Heart left ventricle (tissue), 16 donors: ENCODE measurements at places on chromosomes 4 and X. TPM values are rescaled to one million over a fixed set of nuclear protein-coding genes. Genes with fewer than 3 reads are reported as not detected.

DNA sequence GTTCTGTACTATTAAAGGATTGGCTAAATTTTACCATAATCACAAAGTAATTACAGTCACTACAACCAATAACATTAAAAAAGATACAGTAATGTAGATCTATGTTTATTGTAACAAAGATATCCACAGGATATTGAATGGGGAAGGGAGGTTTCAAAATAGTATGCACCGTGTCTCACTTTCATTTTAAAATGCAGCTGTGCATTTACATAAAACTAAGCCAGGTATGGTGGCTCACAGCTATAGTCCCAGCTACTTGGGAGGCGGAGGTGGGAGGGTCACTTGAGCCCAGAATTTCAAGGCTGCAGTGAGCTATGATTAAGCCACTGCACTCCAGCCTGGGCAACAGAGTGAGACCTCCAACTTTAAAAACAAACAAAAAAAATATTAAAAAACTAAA, 8.5 kb downstream of the SRP72 start:
- H3K36me3 ChIP-seq: peaks cover 33% of the 10 kb centered on the region
- no peaks in the 10 kb centered on the region for H3K27me3 ChIP-seq
- no peaks in the 10 kb centered on the region for H3K4me1 ChIP-seq
- H3K27ac ChIP-seq: no peak overlapping the region
- no peak for DNase-seq

- peak; percentile 19 for DNase-seq
- no peak overlapping the region for H3K27ac ChIP-seq
- no peaks in the 10 kb centered on the region for H3K36me3 ChIP-seq
- no peak overlapping the region for H3K4me3 ChIP-seq
These were observed 125.4 kb downstream of the ZNF330 start for GRCh38 chr4:141346144-141346543.

GRCh38 chr4:116361790-116362189, 723.6 kb downstream of the TRAM1L1 start:
- no peak for DNase-seq
- H3K27me3 ChIP-seq: no peaks in the 10 kb centered on the region
- no peaks in the 10 kb centered on the region for H3K36me3 ChIP-seq
- no peak overlapping the region for H3K27ac ChIP-seq

GRCh38 chr4:186934841-186935443, 211.3 kb upstream of the FAT1 start:
- H3K4me3 ChIP-seq: no peak overlapping the region
- no peaks in the 10 kb centered on the region for H3K27me3 ChIP-seq
- no peaks in the 10 kb centered on the region for H3K4me1 ChIP-seq
- no peak overlapping the region for H3K27ac ChIP-seq

- peak overlapping the region; percentile 52 for H3K4me3 ChIP-seq
- no peak overlapping the region for H3K27ac ChIP-seq
- H3K36me3 ChIP-seq: no peaks in the 10 kb centered on the region
- H3K4me1 ChIP-seq: no peaks in the 10 kb centered on the region
These were observed 2.1 kb downstream of the PITX2 start for GRCh38 chr4:110620691-110621327.

The FGD1 gene
- 6.7 TPM for total RNA-seq

DNA sequence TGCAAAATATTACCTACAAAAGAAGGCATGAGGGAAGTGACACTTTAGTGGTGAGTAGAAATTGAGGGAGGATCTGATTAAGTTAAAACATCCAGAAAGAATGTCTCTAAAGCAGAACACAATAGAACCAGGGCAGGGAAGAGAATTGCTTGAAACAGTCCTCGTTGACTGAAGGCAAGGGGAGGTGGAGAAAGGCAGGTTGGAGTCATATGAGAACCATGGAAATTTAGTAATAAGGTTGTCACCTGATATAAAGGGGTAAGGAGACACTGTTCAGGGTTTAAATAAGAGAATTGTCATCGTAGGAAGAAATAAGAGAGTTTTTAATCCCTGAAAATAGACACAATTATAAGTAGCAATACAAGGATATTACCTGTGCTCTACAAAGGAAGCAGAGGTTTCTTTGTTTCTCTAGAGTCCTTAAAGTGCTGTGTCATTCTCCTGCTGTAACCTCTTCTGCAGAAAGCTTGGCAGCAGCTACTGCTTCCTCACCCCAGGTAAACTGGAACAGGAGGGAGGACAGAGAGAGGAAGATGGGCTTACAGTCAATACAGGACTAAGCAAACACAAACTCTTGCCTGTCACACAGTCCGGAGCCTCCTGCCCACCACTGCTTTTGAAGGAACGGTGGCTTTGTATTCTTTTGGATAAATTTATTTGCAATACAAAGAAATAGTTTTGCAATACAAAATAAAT, 258.4 kb downstream of the PPARGC1A start:
- no peak overlapping the region for H3K4me3 ChIP-seq
- no peak for DNase-seq
- H3K36me3 ChIP-seq: no peaks in the 10 kb centered on the region
- no peaks in the 10 kb centered on the region for H3K4me1 ChIP-seq
- H3K27ac ChIP-seq: no peak overlapping the region

The PWWP3B gene
- total RNA-seq: 13.2 TPM

The TRMT2B gene
- 19.3 TPM for total RNA-seq

The HTN1 gene
- not detected for total RNA-seq

The RBM47 gene
- total RNA-seq: 3.5 TPM

The BEX1 gene
- 1.9 TPM for total RNA-seq

DNA sequence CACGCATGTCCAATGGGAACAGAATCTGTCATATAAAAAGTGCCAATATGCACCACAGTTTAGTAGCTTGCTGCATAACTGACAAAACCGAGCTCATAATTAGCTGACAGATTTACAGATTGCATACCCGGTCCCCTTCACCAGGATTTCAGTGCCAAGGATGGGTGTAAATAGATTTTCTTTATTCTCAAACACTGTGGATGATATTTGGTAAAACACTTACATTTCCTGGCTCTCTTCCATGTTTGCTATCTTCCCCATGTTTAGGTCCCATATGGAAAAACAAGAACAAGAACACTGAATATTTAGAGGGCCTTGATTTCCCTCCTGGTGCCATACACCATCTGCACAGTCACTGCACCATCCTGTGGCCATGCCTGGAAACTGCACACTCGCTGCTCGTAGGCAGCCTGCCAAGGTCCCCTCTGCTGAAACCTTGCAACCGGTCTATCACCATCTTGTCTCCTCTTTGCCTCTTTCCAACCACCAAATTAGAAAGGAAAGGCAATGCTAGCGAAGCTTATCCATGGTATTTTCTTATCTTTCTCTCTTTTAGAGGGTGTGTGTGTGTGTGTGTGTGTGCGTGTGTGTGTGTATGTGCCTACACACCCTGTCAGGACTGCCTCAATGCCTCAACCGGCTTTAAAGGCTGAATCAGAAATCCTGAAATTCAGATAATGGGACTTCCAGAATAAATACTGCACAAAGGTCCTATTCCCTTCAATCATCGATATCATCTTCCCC, 124.2 kb upstream of the MBNL3 start:
- peak; percentile 39 for DNase-seq
- no peak overlapping the region for H3K4me3 ChIP-seq
- no peaks in the 10 kb centered on the region for H3K27me3 ChIP-seq
- no peaks in the 10 kb centered on the region for H3K4me1 ChIP-seq
- H3K36me3 ChIP-seq: no peaks in the 10 kb centered on the region

DNA sequence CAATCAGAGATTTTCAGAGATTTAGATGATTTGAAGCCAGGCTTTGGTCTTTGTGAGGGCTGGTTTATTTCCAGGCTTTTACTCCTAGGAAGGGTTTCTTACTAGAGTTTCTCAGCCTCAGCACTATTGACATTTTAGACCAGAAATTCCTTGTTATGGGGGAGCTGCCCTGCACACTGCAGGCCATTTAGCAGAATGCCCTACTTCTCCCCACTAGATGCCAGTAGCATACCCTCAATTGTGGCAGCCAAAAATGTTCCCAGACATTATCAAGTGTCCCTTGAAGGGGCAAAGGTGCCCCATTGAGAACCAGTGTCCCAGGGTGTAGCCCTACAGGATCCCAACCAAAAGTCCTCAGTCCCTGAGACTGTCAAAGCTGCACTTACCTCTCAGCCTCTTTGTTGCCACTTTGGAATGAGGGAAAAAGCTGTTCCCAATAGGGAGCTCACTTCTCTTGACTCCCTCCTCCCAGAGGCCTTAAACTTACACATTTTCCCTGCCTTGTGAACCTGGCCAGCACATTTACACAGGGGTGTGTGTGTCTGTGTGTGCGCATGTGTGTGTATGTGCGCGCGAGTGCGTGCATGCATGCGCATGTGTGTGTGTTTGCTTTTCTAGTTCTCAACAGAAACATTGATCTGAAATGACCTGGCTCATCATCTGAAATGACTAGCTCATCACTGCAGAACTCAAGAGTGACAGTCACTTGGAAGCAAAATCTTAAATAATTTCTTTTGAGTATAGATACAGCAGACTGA, 231.4 kb downstream of the QDPR start:
- peaks cover 32% of the 10 kb centered on the region for H3K4me1 ChIP-seq
- no peaks in the 10 kb centered on the region for H3K27me3 ChIP-seq
- H3K4me3 ChIP-seq: no peak overlapping the region
- no peak for DNase-seq
- no peaks in the 10 kb centered on the region for H3K36me3 ChIP-seq

DNA sequence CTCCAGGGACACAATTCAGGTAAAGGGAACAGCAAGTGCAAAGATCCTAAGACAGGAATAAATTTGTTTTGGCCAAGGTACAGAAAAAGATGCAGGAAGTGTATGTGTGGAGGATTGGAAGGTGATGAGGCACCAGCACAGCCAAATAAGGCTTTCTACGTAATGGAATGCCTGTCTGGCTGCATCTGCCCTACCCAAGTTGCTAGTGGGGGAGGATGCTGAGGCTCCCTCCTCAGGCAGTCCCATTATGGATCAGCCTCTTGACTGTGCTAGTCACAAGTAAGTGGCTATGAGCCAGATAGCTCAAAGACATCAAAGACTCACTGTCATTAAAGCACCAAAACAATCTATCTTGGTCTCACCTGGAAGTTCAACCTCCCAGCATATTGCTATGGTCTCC, 300.9 kb upstream of the FAT4 start:
- H3K4me1 ChIP-seq: no peaks in the 10 kb centered on the region
- no peak overlapping the region for H3K27ac ChIP-seq
- no peaks in the 10 kb centered on the region for H3K36me3 ChIP-seq
- no peak for DNase-seq

The FAT1 gene
- 76.4 TPM for total RNA-seq

The GPR82 gene
- 0.08 TPM for total RNA-seq

The SPATA18 gene
- total RNA-seq: 2.0 TPM

GRCh38 chrX:23732704-23733103, 10.4 kb downstream of the ACOT9 start:
- H3K4me1 ChIP-seq: no peaks in the 10 kb centered on the region
- peaks cover 6% of the 10 kb centered on the region for H3K36me3 ChIP-seq
- H3K27me3 ChIP-seq: no peaks in the 10 kb centered on the region
- no peak overlapping the region for H3K4me3 ChIP-seq

GRCh38 chrX:39073131-39073530, 271.9 kb downstream of the MID1IP1 start:
- no peaks in the 10 kb centered on the region for H3K36me3 ChIP-seq
- no peaks in the 10 kb centered on the region for H3K4me1 ChIP-seq
- no peaks in the 10 kb centered on the region for H3K27me3 ChIP-seq

The TRO gene
- 6.2 TPM for total RNA-seq

The FHDC1 gene
- 0.97 TPM for total RNA-seq

The VGLL1 gene
- not detected for total RNA-seq

- H3K27ac ChIP-seq: no peak overlapping the region
- no peaks in the 10 kb centered on the region for H3K4me1 ChIP-seq
- H3K27me3 ChIP-seq: no peaks in the 10 kb centered on the region
- H3K4me3 ChIP-seq: no peak overlapping the region
- DNase-seq: no peak
These were observed 16.9 kb downstream of the LHFPL1 start for GRCh38 chrX:112662559-112663427.

DNA sequence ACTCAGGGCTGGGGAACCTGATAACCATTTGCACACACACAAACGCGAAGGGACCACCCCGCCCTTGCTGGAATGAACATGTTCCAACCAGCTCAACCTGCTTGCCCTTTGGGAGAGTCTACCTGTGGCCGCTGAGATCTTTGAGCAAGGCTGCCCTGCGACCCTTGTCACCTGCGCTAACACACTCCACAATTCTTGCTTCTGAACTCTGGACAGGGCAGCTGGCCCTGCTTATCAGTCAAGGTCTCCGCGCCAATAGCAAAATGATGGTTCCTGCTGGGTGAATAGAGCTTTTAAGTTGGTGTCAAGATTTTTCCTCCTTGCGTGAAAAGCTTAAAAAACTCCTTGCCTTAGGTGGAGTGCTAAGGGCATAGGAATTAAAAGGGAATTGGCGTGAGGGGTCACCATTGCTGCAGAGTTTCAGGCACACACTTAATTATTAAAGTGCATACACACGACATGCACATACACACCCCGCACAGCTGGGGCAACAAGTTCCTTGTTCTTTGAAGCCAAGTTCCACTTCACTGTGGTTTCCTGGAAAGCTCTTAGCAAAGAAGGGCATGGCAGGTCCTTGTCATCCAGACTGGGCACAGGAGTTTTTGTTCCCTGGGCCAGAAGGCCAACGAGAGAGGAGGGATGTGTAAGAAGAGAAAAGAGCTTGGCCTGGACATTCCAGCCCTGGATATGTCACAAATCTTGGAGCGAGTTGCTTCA, 207.7 kb downstream of the STIM2 start:
- H3K27me3 ChIP-seq: no peaks in the 10 kb centered on the region
- H3K4me3 ChIP-seq: no peak overlapping the region
- no peaks in the 10 kb centered on the region for H3K4me1 ChIP-seq
- H3K36me3 ChIP-seq: no peaks in the 10 kb centered on the region
- no peak for DNase-seq
- H3K27ac ChIP-seq: no peak overlapping the region

DNA sequence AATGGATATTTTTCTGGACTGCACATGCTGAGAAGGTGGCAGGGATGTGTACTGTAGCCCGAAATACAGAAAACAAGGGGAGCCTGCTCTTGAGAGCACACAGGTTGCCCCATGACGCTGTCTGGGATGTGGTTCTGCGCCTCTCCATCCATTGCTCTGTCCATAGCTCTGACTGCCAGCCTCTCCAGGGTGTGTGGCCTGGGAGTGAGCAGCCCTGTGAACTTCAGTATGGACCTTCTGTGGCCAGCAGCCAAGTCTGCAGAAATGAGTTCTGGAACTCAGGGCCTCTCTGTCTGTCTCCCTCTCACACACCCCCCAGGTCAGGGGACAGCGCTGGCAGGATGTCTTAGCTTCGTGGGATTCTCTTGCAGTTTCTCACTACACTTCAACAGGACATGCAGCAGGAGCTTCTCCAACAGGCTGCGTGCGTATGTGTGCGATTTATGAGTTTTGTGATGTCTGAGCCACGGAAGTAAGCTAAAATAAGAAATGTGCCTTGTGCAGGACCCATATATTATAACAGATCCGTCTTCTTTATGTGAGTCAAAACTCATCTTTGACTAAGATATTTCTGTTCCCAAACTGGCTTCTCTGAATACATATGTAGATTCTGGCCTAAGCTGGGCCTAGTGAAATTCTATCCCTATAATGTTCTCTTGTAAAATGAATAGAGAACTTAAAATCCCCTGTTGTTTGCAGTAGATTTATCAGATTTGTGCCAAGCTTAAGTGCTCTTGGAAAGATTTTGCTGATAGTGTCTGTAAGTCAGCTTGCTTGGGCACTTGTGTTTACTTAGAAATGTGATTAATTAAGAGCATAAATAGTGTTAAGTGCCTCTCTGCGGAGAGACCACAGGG, 40.0 kb downstream of the PROM1 start:
- H3K36me3 ChIP-seq: no peaks in the 10 kb centered on the region
- no peak overlapping the region for H3K4me3 ChIP-seq
- H3K27me3 ChIP-seq: no peaks in the 10 kb centered on the region
- H3K4me1 ChIP-seq: no peaks in the 10 kb centered on the region
